ENCODE measurements at places on chromosomes 11 and 22.
A peak's percentile ranks its signal among the peaks of the same experiment; 100 is the strongest.

DNA sequence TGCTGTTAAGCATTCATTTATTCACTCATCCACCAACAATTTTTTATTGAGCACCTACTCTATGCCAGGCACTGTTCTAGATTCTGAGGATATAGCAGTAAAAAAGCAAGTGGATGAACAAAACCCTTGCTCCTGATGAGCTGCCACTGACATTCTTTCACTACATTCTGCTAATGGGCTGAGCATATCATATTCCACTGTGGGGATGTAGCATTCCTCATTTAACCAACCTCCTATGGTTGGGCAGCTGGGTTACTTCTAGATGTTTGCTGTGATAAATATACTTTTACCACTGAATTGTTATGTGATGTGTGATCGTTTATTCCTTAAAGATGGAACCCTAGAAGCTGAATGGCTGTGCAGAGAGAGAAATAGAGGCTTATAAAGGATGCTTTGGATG lies 176.9 kb downstream of the MN1 start:
- no peak for DNase-seq

- DNase-seq, result peak; percentile 52
These were observed 3.5 kb downstream of the SIK3 start for GRCh38 chr11:117094776-117095175.

- DNase-seq, result no peak
These were observed 78.9 kb downstream of the FANCF start for GRCh38 chr11:22546746-22547145.

GRCh38 chr11:46692450-46692849 lies 8.0 kb downstream of the ARHGAP1 start:
- no peak for DNase-seq

DNA sequence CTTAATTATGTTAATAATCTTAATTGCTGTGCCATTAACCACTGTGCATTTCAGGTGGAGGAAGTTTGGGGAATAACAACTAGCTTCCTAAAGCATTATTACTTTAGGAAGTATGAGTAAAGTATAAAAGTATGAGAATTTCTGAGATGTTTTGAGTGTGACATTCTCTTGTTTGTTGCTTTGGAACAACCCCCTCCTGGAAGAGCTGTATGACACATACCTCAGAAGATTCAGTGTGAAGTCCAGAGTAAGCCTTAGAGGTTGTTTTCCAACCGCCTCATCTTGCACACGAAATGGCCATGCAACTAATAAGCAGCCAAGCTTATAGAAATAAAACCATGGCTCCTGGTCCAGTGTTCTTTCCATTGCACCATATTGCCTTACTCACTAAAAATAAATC lies 21.7 kb downstream of the CCDC81 start:
- DNase-seq, result peak; percentile 62

DNA sequence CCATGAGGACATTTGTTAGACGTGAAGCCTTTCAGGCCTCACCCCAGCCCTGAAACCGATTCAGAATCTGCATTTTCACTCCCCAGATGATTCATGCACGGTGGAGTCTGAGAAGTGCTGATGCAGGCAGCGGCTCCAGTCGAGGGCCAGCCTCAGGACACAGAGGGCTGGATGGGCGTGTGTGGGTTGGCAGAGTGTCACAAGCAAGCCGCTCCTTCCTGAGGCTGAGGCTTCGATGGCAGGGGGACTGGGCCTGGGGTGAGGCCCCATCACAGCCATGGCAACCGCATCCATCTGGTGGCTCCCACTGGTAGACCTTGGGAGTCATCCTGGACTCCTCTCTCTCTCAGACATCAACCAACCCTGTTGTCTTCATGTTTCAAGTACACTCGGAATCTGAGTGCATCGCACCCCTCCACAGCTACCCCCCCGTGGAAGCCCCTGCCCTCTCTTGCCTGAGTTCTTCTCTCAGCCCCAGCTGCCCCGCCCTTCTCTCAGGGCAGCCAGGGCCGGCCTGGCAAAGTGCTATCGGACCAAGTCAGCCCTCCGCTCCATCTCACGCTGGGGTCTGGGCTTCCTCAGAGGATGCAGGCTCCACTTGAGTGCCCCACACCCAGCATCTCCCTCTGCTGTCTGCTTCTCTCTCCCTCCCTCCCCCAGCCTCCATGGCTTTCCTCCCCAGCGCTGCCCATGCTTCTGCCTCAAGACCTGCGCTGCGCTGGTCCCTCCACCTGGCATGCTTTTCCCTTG lies 10.6 kb downstream of the KCNC1 start:
- DNase-seq, result no peak

DNA sequence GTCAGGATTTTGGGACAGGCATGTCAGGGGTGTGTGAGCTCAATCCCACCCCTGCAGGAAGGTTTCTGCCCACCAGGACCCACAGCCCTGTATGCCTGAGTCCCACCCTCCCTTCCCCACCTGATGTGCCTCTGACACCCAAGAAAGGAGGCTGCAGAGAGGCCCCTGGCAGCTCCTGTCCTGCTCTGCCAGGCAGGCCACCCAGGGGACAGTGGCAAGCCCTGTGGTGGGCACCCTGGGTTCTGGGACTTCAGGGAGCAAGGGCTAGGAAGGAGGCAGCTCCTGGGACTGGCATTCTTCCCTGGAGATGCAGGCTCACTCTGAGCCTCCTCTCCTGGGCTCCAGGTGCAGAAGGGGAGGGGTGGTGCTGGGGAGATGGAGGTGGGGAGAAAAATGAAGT lies 234.5 kb upstream of the B3GAT1 start:
- DNase-seq, result no peak
